Neural crest cell (in vitro differentiated cells): ENCODE measurements at places on chromosomes 7 and 10.

DNA sequence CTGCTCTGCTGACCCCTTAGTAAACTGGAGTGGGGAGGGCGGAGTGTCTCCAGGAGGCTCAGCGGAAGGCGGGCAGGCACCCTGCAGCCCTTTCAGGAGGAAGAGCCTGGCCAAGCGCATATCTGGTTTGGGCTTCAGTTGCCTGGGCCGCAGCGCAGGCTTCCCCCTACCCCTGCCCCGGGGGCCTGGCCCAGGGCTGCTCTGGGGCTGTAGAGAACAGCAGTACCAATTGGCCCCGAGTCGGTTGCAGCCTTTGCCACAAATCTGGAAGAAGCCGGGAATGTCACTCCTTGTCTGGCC lies 28.1 kb upstream of the JAKMIP3 start:
- no peak for DNase-seq

DNA sequence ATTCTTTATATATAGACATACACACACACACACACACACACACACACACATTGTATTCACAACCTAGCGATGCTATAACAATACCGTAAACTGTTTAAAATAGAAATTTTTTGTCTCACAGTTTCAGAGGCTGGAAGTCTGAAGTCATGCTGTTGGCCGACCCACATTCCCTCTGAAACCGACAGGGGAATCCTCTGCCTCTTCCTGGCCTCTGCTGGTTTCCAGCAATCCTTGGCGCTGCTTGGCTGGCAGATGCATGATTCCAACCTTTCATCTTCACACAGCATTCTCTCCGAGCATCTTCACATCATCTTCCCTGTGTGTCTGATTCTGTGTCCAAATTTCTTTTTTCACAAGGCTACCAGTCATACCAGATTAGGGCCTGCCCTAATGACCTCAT lies 94.8 kb downstream of the CCDC71L start:
- no peak for DNase-seq

- no peak for DNase-seq
Observed at GRCh38 chr7:129646369-129647021, 35.0 kb downstream of the NRF1 start.

GRCh38 chr10:113697595-113697994 lies 17.9 kb downstream of the CASP7 start:
- no peak for DNase-seq

DNA sequence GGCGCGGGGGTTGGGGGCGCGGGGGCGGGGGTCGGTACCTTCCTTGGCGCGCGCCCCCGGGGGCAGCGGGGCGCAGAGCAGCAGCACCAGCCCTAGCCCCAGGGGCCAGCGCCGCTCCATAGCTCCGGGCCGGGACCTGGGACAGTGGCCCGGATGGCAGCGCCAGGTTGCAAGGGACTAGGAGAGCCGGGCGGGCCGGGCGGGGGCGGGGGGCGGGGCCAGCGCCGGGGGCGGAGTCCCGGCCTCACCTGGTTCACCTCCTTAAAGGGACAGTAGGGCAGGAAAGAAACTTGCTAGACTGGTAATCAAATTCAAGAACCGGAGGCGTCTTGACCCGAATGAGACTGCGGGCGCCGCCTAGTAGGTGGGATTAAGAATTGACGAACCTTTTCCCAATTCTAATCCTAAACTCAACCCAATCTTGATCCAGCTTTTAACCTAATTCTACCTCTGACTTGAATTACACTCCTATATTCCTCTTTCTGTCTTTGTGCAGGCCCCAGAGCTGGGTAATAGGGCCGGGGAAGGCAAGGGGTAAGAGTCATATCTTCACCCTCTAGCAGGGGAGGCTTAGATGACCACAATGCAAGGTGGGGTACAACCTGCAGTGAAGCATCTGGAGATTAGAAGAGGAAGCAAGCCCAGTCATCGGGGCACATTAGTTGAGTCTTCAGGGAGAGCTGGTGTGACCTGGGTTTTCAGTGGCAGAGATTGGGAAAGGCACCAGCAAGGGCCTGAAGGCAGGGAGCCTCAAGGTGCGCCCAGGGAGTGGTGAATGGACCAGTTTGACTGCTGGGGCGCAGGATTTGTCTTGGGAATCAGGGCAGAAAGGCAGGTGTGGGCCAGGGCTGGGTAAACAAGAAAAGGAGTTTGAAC lies at the start of gene EPHA1:
Gene EPHA1, minus strand, starts transcription at position 171 of the 876 bp plus-strand sequence. Its CDS starts 51 bp downstream, at position 120.
- no peak for DNase-seq

- no peak for DNase-seq
Observed at GRCh38 chr7:118449797-118450567, 225.5 kb downstream of the ANKRD7 start.

DNA sequence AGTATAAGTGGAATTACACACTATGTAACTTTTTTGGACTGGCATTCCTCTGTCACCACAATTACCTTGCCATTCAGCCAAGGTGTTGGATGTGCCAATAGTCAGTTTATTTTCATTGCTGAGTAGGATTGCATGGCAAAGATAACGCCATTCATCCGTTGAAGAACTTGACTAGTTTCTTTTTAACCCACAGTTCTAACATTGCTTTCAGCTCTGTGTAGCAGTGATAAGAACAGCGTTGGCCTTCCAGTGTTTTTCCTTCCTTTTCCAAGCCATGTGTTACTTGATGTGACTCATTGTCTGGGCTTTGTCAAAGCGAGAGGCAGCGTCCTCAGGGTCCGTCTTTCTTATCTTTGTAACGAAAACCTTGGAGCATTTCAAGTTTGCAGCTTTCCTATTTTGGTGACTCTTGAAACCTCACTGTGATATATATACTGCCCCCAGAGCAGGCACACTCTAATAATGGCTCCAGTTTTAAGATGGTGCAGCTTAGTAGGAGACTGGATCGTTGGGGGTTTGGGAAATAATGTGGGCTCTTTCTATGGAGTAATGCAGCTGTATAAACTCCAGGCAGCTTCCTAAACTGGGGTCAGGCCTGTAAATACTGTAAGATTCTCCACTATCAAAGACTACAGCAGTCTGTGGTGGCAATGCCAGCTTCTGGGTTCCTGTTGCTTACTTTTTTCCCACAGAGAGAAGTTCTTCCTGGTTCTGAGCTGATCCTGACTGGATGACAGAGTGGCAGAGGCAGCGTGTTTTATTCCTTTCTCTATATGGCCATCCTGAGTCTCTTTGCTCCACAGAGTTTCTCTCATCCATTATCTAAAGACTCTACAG lies 41.7 kb downstream of the AKR1E2 start:
- DNase-seq, result no peak

GRCh38 chr7:1413936-1414639 lies 45.2 kb downstream of the MICALL2 start:
- DNase-seq, result no peak

GRCh38 chr7:120802751-120803150 lies 55.2 kb downstream of the TSPAN12 start:
- DNase-seq, result no peak

DNA sequence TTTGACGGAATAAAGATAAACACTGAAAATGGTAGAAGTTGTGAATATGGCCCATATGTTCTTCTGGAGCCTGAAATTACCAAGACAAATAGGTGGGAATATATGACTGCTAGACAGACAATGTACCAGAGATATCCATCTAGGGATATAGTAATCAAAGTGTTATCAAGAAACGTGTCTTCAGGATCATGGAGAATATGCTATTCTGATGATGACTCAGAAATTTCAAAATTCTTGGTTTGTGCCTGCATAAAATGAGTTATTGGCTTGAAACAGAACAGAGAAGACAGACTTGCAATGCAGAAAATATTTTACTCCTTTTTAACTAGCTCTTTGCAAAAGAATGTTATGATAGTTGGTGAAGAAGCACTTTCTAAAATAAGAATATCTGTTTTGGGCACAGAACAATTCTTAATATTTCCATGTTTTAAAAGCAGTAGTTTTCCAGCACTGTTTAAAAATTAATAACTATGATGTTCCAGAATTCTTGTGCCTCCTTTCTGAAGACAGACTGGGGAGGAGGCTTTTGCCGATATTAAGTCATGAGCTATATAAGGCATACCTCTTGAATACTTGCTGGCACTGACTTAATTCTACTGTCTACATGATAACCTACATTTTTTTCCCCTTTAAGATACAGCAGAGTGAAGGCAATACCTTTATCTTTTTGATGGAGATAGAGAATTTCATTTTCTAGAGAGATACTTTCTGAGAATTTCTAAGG lies 34.4 kb upstream of the CABCOCO1 start:
- DNase-seq, result no peak

DNA sequence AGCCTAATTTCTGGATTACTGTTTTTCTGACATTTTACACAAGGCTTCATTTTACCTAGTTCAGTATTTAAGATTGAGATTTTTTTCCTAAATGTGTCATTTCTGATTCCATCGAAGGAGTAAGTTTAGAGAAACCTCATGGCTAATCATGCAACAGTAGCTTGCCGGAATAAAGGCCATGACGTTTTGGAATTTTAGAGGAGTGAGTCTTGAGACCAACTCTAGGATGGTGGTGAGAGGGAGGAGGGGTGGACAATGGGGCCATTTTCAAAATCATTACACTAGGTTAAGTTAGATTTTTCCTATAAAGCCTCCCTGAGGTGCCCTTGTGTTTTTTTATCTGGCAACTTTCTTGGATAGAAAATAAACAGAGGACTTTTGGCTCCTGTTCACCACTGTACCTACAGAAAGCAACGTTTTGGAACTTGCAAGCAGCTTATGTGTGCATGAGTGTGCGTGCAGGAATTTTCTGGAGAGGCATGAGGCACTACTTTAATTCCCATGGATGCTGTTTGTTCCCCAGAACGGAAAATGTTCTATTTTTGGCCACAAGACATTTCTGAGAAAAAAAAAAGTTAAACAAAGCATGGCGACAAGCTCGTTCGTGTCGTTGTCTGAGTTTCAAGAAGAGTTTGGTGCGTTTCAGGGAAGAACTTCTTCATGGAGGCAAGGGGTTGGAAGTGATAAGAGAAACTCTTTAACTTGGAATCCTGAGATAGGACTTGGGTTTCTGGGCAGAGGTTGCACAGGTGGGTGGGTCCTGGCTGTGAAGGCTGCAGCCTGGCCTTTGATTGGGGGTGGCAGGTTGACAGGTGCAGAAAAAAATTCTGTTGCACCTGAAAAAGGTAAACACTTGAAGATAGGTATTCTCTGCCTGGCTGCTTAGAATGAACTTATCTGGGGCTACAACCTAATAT lies 178.1 kb downstream of the PTEN start:
- DNase-seq, result no peak

GRCh38 chr10:82932451-82932850 lies 1057.5 kb downstream of the NRG3 start:
- no peak for DNase-seq

DNA sequence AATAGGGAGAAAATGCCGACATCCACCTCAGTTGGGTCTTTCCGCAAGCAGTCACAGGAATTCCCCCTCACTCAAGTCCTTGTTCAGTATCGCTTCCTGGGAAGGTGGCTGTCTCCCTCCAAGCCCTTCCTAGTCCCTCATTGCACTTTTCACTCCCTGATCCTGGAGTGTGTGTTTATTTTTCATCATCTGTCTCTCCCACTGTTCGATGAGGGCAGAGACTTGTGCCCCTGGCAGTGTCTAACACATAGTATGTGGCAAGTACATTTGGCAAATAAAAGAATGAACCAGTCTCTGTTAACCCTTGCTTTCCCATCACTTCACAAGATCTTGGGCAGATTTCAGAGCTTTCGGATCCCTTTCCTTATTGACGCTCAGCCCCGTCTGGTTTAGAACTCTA lies 24.0 kb upstream of the CACUL1 start:
- no peak for DNase-seq

DNA sequence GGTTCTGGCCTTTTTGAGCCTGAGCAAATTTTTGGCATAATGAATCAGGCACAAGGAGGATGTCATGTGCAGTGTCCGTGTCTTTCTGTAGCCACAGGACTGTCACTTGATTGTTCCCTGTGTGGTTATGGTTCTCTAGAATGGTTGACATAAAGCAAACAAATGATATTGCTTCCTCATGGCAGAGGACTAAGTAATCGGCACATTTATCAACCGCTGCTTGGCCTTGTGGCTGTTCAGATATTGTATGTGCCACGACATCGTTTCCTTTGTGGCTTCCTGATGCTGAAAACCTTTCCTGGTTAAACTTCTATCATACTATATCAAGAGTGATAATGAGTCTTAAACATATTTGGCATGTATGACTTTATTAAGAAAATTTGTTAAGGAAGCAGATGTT lies 598.8 kb downstream of the SUGCT start:
- no peak for DNase-seq

GRCh38 chr7:7972128-7972527 lies 3.5 kb downstream of the GLCCI1 start:
- DNase-seq, result no peak

GRCh38 chr7:54904986-54905385 lies 113.8 kb upstream of the EGFR start:
- DNase-seq, result no peak

DNA sequence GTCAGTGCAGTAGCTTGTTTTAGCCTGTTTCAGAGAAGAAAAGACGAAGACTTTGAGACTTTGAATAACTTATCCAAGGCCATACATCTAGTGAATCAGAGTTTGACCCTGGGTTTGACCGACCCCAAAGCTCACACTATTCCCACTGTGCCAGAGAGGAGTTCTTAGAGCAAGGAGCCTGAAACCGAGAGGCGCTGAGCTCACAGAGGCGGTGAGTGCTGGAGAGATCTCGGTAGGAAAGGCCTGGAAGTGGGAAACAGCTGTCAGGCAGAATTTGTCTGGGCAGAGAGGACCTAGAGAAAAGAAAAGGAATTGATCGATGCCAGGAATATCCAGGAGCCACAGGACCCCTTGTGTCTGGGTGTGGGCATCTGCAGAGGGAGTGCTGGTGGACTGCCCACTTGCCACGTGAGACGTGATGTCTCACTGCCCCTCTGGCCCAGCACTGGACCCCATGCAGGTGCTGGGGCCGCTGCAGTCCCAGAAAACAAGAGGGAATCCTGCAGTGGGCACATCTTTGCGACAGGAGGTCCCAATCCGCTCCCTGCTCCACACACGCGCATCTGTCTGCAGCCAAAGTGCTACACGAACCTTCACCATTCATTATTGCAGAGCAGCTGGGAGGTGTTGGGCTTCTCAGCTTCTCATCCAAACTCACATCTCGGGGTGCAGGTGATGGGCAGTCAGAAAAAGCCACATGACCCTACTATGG lies 6.2 kb downstream of the CALML3 start:
- no peak for DNase-seq

- DNase-seq, result no peak
Observed at GRCh38 chr10:126397156-126397555, 8.9 kb upstream of the ADAM12 start.

GRCh38 chr10:20029523-20029922 lies 213.3 kb downstream of the PLXDC2 start:
- DNase-seq, result no peak

DNA sequence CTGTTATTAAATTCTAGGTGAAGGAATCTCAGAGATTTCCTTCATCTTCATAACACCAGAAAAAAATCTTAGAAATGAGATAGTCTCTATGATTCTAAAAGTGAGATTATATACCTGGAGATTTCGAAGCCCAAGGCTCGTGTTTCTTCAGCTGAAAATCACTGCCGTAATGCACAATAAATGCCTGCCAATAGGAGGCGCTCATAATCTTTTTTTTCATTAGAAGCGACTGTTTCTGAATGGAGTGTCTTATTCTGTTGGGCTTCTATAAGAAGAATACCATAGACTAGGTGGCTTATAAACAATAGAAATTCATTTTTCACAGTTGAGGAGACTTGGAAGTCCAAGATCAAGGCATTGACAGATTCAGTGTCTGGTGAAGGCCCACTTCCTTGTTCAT lies 294.7 kb downstream of the PRKG1 start:
- no peak for DNase-seq
